Cerebellar cortex (tissue), 1 donor: ENCODE measurements at places on chromosomes 2 and 18.

DNA sequence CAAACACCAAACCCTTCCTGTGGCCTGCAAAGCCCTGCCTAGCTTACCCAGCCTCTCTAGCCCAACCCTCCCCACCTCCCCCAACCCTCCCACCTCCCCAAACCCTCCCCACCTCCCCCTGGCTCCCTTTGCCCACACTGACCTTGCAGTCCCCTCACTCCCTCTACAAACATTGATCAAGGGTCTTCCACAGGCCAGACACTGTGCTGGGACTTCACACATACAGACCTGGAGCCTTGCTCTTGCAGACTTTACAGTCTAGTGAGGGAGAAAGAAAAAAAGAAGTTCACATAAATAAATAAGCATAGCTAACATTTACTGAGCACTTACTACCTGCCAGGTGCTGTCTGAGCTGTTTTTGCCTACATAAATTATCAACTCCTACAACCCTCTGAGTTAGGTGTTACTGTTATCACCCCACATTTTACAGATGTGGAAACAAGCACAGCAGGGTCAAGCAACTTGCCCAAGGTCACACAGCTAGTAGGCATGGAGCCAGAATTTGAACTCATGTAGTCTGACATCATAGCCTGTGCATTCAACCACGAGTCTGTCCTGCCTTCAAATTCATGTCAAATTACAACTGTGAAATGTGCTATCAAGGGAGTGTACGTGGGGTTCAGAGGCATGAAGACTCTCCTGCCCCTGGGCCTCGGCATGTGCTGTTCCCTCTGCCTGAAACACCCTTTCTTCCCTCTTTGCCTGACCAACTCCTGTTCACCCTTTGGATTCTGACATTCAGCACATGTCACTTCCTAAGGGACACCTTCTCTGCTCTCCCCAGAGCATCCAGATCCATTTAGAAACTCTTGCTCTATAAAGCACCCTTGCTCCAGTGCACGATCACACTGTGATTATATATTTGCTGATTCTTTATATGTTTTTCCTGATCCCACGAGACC lies 209.9 kb downstream of the TNS1 start:
- DNase-seq = no peak

- DNase-seq = no peak
These were observed 25.7 kb upstream of the CRIM1 start for GRCh38 chr2:36329746-36330472.

DNA sequence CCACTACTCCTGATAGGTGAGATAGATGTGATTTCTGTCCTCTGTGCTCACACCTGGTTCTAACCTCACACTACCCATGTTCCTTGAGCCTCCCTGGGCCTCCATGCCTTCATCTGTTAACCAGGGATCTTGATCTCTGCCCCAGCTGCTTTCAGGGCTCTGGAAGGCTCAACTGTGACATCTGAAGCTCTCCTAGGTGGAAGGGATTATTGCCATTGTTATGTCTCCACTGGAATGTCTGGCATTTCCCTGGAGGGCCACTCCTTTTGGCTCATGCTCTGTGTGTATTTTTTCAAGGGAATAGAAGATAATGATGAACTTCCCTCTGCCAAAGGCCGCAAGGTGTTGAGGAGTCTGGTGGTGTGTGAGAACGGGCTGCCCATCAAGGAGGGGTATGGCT lies 41.2 kb downstream of the PCARE start:
- DNase-seq = no peak

DNA sequence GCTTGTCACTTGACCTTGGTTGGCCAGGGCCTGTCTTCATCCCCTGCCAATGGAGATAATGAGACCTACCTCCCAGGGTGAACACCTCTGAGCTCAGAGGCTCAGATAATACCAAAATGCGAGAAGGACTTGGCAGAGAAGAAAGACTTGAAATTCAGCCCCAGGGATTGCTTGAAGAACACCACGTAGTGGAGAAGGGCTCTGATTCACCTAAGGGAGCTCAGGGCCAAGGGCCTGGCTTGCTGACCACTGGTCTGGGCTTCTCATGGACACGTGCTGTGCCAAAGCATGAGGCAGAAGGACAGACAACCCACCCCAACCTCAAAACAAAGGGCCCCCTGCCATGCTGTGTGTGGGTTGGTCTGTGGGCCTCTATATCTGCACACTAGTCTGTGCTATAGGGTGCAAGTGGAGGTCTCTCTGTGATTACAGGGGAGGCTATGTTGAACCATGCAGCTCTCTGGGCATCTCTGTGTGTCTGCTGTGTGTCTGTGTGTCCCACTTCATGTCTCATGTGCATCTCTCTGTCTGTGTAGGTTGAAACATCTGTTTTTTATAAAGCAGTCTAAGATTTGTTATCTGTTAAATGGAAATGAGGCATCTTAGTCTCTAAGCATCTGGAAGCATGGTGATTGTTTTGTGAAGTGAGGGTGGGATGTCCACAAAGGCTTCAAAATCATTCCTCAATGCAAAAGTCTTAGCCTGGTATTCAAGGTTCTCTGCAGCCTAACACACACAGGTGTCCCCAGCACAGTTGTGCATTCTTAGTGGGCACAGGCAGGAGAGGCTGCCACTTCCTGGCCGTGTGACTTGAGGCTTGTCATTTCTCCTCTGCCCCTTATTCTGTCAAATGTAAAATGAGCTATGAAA lies 61.0 kb upstream of the EPAS1 start:
- DNase-seq = no peak

- no peak for DNase-seq
These were observed 559.3 kb upstream of the TNP1 start for GRCh38 chr2:217419055-217419671.
